ENCODE measurements at places on chromosomes 11 and 22.

DNA sequence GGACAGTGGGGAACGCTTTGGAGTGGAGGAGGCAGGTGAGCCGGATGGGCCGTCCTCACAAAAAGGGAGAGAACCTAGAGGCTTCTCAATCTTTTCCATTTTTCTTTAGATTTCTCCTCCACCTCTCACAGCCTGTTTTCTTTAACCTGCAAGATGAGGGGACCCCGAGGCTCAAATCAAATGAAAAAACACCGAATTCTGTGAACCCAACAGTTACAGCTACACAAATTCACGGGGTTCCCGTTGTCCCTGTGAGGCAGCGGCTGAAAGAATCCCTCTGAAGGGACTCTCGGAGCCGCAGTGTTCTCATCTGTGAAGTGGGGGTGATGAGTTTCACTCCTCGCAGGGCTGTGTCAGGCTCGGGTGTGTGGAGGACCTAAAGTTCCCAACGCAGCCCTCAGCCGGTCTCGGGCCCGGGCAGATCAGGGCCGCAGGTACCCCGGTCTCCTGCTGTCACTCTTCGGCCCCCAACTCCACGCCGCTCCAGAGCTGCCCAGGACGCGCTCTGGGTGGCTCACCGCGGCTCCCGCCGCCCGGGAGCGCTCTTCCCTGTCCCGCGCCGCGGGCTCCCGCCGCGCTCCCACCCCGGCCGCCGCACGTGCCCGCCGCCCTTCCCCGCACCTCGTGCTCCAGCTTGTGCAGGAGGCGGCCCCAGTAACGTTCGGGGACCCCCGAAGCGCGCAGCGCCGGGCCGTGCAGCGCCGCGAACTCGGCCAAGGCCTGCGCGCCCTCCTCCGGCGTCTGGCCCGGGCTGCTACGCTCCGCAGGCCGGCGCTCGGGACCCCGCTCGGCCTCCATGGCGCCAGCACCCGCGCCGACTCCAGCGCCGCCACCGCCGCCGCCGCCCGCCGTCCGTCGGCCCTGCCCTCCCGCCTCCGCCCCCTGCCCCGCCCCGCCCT, at the start of gene TTLL12:
TSS of gene TTLL12 (minus strand) at position 863 of the 899 bp plus-strand sequence. CDS start at position 798, 65 bp downstream.
- no peak for DNase-seq

DNA sequence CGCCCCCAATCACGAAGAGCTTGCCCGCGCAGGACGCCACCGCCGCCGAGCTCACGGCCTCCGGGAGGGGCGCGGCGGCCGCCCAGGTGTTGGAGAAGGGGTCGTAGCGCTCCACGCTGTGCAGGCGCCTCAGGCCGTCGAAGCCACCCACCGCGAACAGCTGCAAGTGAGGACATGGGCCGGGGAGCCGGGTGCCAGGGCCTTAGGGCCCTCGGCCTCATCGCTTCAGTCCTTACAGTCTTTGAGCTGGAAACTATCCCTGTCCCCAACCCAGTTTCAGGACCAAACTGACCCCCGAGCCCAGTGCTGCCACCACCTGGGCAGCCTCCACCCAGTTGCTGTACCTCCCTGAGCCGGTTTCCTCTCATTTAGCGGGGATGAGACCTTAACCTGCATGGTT, 7.6 kb downstream of the KLHL35 start:
- DNase-seq: no peak

- DNase-seq: no peak
Measured at GRCh38 chr22:28002181-28002700, 83.2 kb upstream of the PITPNB start.

- no peak for DNase-seq
Measured at GRCh38 chr11:116488836-116489389, 283.9 kb downstream of the BUD13 start.

DNA sequence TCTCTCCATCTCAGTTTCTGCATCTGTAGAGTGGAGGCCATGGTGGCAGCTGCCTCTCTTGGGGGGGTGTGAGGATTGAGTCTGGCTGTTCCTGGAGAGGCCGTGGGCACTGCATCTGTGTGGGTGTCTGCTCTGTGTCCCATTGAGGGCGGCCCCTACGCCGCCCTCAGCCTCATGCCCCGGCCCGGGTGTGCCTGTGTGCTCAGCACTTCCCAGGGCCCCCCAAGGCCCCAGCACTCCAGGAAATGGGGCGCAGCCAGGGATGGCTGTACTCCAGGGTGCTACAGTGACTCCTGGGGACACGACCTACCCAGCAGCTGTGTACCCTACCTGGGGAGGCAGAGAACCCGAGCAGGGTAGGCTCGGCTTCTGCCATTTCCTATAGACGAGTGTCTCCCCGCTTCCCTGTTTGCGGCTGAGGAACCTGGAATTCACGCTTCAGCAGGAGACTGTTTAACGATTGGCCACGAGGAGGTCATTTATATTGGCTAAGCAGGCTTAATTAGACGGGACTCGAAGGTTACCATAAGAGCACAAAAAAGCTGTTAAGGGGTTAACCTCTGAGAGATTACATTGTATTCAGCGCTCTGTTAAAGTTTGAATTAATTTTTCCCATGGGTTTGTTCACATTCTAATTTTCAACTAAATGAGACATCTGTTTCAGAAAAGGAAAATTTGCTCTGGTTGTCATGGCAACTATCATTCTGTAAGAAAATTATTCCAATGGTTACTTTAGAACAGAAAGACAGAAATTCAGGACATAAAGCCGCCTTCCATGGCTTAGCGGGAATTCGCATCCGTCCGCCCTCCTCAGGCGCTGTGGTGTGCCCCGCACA, 76.4 kb downstream of the MPPED1 start:
- no peak for DNase-seq
